Vagina (tissue), 2 donors: ENCODE measurements at places on chromosomes 4 and X.
A peak's percentile ranks its signal among the peaks of the same experiment; 100 is the strongest.

DNA sequence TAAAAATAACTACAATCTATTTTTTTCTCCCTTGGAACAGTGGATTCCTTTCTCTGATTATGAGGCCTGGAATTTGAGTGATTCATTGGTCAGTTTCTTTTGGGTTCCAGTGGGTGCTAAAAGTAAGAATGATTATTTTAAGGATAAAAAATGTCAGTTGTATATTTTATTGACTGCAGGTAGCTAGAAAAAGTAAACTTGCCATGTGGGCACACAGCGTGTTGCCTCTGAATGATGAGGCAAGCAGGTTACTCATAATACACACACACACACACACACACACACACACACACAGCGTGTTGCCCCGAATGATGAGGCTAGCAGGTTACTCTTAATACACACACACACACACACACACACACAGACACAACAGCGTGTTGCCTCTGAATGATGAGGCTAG, 13.8 kb downstream of the GALNT7 start:
- DNase-seq: no peak

GRCh38 chrX:13088156-13088487, 43.7 kb upstream of the FAM9C start:
- no peak for DNase-seq

GRCh38 chr4:163447481-163447880, 26.1 kb downstream of the TKTL2 start:
- DNase-seq: no peak

GRCh38 chr4:156805696-156806095, 165.9 kb downstream of the PDGFC start:
- no peak for DNase-seq

DNA sequence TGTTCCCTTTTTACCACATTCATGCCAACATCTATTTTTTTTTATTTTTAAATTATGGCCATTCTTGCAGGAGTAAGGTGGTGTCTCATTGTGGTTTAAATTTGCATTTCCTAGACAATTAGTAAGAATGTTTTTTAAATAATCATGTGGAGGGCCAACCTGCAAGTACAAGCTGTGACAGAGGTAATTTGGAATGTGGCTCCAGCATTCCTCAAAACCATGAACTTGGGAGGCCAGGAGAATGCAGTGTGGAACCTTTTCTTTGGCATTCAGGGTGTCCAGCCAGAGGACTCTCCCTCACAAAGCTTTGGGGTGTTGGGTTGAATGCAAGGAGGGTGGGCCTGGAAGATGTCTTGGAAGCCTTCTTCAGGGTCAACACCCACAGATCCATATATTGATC, 7.3 kb upstream of the TMEM185A start:
- no peak for DNase-seq

DNA sequence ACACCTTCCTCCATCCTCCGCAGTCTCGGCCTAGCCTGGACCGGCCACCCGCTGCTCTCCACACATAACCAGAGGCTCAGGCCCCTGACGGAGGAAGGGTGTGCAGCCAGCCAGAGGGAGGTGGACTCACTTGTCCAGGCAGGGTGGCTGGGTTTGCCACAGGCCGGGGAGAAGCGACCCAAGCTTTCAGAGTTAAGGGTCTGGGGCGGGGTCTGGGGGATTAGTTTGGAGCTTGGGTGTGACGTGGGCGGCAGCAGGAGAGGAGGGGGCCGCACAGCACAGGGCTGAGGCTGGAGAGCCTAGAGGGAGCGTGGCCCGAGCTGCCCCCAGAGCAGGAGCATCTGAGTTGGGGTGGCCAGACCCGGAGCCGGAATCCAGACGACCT, 22.4 kb upstream of the CPLX1 start:
- DNase-seq: no peak

DNA sequence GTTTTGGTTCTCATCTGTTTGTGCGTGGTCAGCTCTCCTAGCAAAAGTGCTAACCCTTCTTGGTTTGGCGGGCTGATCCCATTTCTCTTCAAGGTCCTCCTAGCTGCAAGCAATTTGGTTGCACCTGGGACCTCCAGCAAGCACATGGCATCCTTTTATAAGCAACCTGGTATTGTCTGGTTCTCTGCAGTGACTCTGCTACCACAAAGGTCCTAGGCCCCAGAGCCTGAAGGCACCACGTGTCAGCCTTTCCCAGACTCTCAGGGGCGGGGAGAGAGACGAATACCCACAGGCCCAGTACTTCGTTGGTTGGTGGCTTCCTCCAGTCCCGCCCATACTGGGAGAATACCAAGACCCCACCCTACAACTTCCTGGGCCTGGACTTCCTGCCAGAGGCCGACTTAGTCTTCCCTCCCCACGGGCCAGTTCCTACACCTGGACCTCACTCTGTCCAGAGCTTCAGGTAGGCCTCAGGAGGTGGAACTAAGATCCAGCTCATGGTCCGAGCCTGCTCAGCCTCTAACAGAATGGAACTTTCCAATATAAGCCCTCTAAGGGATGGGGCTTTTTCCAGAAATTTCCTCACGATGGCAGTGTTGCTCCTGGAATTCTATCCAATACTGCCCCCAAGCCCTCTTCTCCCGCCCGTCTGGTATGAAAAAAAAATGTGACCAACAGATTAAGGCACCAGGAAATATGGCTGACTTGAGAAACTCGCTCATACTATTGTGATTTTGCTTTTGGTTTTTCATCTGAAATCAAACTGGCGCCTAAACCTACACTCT, 192.5 kb upstream of the STK26 start:
- DNase-seq: no peak

DNA sequence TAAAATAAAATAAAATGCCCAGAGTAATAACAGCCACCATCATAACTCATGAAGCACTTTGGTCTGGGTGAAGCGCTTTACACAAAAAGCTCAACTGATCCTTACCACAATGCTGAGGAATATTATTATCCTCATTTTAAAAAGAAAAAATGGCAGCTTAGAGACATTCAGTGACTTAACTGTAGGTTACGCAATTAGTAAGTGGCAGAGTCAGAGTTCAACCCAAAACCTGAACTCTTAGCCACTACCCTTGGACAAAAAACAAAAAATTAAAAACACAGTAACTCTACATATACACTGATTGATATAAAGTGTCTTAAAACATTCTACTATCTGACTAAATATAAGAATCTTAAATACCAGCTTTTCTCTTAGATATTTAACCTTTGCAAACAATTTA, 34.9 kb downstream of the MAOB start:
- DNase-seq: no peak

GRCh38 chr4:119031218-119031617, 104.4 kb upstream of the MYOZ2 start:
- no peak for DNase-seq

- DNase-seq: no peak
Observed at GRCh38 chr4:175470131-175470530, 341.9 kb downstream of the GPM6A start.

GRCh38 chrX:112830540-112830939, 10.1 kb downstream of the AMOT start:
- DNase-seq: no peak

DNA sequence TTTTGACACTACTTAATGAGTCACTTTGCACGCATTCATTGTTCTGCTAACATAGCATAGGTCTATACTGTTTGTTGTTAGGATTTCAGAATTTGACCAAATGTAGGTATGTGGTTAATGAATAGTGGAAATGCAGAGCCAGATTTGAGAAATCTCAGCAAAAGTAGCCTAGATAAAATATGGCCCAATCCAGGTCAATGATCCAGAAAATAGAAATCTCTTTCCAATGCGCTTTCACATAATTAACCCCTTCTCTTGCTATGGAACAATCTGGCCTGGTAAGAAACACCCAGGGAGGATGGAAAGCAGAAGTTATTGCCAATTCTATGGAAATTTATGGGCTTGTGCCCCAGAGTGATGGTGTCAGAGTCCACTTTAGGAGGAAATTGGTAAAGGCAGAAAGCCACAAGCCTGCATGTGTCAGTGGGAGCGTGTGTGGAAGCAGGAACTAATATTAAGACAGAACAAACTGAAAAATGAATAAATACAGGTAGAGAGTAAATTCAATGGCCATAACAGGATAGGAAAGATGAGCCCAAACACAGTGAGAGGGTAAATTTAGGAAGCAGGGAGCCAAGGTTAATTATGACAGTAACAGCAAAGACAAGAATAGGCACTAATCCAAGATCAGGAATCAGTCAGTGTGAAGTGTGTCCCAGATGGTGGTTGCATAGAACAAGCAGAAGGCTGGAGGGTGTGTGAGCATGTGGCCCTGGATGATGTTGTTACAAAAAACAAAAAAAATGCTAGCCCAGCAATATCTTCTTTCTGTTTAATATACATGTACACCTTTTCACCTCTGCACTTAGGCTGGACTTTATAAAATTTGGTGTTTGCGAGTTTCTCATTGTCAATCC, 102.9 kb downstream of the SYTL5 start:
- DNase-seq: no peak

DNA sequence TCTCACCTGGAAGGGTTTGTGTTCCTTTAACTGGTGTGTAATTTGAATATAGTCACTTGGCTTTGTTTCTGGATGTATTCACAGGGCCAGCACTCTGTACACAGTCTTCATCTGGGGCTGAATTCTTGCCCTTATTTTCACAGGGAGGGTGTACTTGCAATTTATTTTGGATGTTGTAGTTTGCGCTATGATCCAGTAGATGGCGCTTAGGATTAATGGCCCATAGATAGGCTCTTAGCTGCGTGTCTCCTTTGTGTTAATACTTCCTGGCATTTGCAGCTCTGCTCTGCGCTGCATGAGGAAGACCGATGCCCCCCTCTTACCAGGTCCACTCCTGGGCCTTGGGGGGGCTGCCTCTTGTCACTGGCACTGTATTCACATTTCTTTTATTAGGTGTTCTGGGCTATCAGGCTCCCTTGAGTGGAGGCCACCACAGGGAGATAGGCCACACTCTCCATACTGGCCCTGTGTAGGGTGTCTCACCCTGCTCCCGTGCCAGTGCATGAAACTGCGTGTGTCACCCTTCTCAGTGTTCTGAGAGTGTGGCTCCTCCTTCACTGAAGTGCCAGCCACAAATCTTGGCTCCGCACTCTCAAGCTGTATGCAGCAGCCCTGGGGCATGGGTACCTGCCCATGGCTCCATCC, 562.2 kb downstream of the ZIC3 start:
- DNase-seq: no peak

GRCh38 chrX:151765026-151765425, 30.5 kb downstream of the CNGA2 start:
- DNase-seq: peak; percentile 79

GRCh38 chr4:38803833-38804653, 548 bp downstream of the TLR1 start:
- DNase-seq: no peak
